ENCODE measurements at places on chromosomes 6 and 20.

- no peak for DNase-seq
These were observed 4.0 kb upstream of the CAP2 start for GRCh38 chr6:17389274-17389847.

DNA sequence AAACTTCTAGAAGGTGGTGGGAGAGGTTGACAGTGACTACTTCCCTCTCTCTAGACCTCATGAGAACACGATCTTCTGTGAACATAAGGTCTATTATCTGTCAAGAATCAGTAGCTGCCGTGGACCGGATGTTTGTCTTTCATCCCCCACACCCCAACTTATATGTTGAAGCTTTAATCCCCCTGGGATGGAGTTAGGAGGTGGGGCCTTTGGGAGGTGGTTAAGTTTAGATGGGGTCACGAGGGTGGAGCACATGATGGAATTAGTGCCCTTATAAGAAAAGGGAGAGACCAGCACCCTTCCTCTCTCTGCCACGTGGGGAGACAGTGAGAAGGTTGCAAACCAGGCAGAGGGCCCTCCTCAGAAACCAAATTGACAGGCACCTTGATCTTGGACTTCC lies 409.1 kb downstream of the QKI start:
- no peak for DNase-seq

DNA sequence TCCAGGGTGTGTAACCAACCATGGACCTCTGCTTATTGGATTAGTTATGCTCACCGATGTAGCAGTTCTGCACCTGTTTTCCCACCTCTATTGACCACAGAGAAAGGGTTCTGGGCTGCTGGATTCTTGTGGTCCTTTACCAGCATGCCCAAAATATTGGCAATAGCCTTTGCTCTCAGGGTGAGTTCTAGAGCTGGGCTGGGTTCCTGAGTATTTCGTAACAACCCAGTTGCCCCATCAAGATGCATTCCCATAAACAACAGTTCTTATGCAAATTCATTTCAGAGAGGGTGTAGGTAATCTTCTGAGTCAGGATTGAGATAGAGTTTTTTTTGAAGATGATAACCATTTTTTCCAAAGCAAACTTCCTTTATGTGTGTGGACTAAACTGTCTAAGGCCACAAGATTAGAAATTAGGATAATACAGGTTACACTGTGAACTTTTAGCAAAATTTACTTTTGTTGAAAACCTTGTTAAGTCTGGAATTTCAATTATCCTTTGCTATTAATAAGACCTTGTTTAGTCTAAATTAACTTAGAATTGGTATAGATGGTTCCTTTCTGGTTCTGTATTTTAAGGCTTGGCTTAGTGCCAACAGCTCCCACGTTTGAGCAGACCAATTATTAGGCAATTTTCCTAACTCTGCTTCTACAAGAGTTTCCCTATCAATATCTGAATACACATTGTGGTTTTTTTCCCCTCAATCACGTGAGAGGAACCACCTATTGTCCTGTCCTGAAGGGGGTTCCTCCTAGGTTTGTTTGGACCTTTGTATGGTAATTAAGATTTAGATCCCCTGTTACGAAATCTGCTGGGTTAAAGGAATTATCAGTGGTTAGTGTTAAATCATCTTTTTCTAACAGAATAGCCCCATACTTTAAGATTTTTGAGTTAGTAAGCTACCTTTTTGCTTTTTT lies 46.1 kb downstream of the TBX18 start:
- DNase-seq, result no peak

GRCh38 chr6:139990856-139991465 lies 616.5 kb upstream of the CITED2 start:
- DNase-seq, result no peak

GRCh38 chr20:1806456-1806855 lies 88.8 kb upstream of the SIRPA start:
- DNase-seq, result no peak

GRCh38 chr6:144935661-144936060 lies 650.5 kb downstream of the UTRN start:
- DNase-seq, result no peak

DNA sequence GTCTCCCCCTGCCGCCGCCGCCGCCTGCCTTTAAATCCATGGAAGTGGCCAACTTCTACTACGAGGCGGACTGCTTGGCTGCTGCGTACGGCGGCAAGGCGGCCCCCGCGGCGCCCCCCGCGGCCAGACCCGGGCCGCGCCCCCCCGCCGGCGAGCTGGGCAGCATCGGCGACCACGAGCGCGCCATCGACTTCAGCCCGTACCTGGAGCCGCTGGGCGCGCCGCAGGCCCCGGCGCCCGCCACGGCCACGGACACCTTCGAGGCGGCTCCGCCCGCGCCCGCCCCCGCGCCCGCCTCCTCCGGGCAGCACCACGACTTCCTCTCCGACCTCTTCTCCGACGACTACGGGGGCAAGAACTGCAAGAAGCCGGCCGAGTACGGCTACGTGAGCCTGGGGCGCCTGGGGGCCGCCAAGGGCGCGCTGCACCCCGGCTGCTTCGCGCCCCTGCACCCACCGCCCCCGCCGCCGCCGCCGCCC lies 474 bp downstream of the CEBPB start:
- DNase-seq, result peak; percentile 46

DNA sequence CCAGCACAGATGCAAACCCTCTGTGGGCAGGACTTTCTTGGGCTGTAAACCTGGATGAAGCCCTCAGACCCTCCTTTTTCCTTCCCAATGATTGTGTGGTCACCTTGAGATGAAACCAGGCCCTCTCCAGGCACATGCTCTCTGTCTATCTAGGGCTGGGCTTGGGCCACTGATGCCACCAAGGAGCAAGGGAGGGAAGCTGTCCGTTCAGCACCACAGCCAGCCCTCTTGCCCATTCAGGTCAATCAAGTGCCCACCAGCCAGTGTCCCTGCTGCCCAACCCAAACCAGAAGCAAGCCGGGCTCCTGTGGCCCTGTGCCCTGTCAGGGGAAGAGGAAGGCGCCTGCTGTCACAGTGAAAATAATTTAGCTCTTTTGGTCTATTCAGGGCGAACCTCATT lies 8.0 kb downstream of the STMN3 start:
- DNase-seq, result no peak

GRCh38 chr20:61580958-61581824 lies 329.1 kb downstream of the CDH4 start:
- no peak for DNase-seq

GRCh38 chr20:61662226-61662967 lies 403.3 kb downstream of the TAF4 start:
- DNase-seq, result no peak

- no peak for DNase-seq
These were observed 49.8 kb downstream of the IRF4 start for GRCh38 chr6:441126-441920.

GRCh38 chr6:90368001-90368400 lies 71.4 kb upstream of the BACH2 start:
- DNase-seq, result no peak

GRCh38 chr6:103002282-103002681 lies 1608.8 kb downstream of the GRIK2 start:
- no peak for DNase-seq

- DNase-seq, result no peak
These were observed 88.5 kb upstream of the KCNK16 start for GRCh38 chr6:39411001-39411400.

- DNase-seq, result no peak
These were observed 9.6 kb upstream of the SLC2A10 start for GRCh38 chr20:46699651-46700359.

GRCh38 chr20:5184684-5185083 lies 57.9 kb downstream of the CDS2 start:
- DNase-seq, result no peak

GRCh38 chr20:32567384-32568178 lies 17.6 kb downstream of the NOL4L start:
- no peak for DNase-seq

GRCh38 chr6:108608453-108609275 lies 47.9 kb downstream of the FOXO3 start:
- DNase-seq, result no peak

- DNase-seq, result no peak
These were observed 1.7 kb downstream of the SDCBP2 start for GRCh38 chr20:1327241-1327653.

DNA sequence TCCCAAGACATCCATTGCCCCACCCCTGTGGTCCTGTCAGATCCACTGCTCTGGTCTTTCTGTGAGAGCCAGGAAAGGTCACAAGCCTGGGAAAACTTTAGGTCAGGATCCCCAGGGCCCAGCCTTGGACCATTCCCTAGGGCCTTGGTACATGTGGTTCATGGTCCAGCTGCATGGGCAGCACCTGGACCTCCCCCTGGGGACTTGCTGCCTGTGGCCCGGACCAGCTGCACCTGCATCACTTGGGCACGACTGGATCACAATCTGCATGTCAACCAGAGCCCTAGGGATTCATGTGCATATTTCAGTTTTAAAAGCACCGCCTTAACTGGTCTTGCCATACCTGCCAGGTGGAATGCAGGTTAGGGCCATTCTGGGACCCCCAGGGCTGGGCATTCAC lies 44.3 kb upstream of the MC3R start:
- DNase-seq, result no peak

- DNase-seq, result no peak
These were observed 32.2 kb downstream of the ARHGAP18 start for GRCh38 chr6:129677620-129678325.

- DNase-seq, result peak; percentile 65
These were observed 41.1 kb downstream of the KLHL31 start for GRCh38 chr6:53624502-53624901.

- no peak for DNase-seq
These were observed 176.6 kb upstream of the PTPRK start for GRCh38 chr6:128696691-128697689.

DNA sequence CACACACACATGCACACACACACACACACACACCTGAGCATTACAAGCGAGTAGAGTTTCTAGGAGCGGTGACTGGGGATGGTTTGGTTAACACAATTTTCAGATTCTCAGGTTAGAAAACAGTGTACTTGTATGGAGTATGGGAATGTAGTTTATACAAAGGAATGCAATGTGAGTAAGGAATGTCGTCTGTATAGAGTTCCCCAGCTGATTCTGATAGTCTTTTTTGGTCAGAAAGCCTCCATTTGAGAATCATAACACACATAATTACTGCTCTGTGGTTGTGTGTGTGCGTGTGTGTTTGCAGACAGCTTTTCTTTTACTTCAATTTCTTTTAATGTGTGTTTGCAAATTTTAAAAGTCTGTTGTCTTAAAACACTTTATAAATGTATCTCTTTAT lies 93.2 kb downstream of the MYO6 start:
- no peak for DNase-seq

DNA sequence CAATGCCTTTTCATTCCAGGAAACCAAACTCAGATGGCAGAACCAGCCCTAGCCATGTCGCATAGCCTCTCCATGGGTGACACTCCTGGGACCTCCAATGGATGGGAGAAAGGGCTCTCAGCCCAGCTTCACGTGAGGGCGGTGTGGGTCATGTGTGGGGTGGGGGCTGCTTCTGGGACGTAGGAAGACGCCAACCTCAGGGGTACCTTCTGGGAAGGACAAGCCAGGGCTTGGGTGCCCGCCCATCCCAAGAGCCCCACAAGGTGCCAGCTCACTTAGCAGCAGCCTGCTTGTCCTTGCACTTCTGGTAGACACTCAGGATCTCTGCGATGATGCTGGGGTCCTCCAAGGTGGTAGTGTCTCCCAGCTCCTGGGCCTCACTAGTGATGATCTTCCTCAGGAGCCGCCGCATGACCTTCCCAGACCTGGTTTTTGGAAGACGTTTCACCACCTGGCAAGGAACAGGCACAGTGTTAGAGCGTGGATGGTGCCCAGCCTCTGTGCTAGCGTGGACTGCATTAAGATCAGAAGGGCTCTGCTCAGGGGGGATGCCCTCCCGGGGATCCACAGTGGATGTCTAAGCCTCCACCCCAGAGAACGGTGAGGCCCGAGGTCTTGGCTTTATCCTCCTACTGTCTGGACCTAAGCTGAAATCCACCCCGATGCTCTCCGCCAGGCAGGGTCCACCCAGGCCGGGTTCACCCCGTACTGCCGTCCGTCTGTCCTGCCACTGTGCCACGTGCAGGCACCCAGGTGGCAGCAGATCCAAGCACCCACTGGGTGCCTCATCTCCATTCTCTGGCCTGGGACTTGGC lies 15.1 kb upstream of the APMAP start:
- DNase-seq, result no peak

DNA sequence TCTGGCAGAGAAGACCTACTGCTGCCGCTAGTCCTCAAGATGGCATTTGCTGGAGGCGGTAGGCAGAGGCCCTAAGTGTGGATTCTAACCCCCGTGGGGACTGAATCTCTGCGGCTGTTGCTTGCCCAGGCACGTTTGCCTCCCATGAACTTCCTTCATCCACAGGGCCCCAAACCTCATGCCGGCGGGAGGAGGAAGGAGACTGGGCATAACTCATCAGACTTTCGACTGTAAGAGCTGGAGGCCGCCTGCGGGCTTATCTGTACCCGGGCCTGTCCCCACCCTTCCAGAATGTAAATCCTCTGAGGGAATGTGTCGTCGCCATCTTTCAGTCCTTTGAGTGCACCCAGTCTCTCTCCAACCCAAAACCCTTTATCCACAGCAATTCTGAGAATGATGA lies 990 bp downstream of the ZFP57 start:
- DNase-seq, result no peak

- DNase-seq, result no peak
These were observed 46.8 kb upstream of the INSM1 start for GRCh38 chr20:20321134-20321533.

- DNase-seq, result no peak
These were observed 64.9 kb upstream of the HMGCLL1 start for GRCh38 chr6:55643861-55644260.

GRCh38 chr6:99289701-99290100 lies 59.8 kb downstream of the FAXC start:
- no peak for DNase-seq

DNA sequence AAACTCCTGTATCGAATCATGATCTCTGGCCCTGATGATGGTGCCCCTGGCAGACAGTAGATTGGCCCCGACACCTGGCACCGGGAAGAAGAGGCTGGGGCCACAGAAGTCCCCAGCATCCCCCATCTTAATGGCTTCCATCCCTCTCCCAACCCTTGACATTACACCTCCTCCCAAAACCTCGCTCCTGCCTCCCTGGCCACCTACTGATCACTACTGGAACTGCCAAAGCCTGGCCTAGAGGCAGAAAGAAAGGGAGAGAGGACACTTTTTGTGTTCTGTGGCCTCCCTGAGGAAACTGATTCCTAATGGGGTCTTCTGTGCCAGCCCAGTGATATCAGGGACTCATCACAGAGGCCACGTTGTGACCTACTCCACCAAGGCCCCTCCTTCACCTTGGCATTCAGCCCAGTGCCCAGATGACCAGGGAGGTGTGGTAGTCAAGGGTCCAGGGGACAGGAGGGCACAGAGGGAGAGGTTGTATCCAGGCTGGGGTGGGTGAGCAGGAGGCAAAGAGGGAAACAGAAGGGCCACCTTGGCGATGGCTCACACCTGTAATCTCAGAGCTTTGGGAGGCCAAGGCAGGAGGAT lies 6.1 kb downstream of the C20orf173 start:
- no peak for DNase-seq

GRCh38 chr6:142898927-142899895 lies 45.8 kb downstream of the HIVEP2 start:
- no peak for DNase-seq

- peak; percentile 66 for DNase-seq
These were observed at the start of gene GPR63 for GRCh38 chr6:96837081-96837971. Gene GPR63 (minus strand): TSS chr6:96837477. CDS start chr6:96799731, 37,746 bp downstream.
